ENCODE measurements at places on chromosomes 1 and 21.
A peak's percentile ranks its signal among the peaks of the same experiment; 100 is the strongest.

GRCh38 chr1:100404821-100405220 is 52.5 kb downstream of the CDC14A start:
- no peak for DNase-seq

- no peak for DNase-seq
These were observed 18.4 kb upstream of the TSPAN2 start for GRCh38 chr1:115107516-115108260.

GRCh38 chr1:209692745-209693504 is 11.7 kb upstream of the HSD11B1 start:
- peak; percentile 52 for DNase-seq

- DNase-seq: no peak
These were observed 257.3 kb downstream of the KCNJ6 start for GRCh38 chr21:37658817-37659458.

DNA sequence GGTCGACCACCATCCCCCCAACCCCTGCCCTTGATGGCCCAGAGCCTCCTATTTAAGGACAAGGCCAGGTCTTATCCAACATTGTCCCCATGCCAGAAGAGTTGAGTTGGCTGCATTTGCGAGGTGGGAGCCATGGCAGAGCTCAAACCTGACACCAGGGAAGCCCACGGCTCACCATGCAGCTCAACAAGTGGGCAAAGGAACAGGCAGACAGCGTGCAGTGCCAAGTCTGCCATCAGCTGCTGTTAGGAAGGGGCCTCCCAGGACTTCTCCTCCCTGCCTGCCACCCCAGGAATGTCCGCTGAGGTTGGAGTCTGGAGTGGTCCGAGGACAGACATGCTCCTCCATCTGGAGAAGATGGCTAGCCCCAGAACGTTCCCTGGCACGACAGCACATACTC is 19.9 kb downstream of the SLC45A3 start:
- no peak for DNase-seq

DNA sequence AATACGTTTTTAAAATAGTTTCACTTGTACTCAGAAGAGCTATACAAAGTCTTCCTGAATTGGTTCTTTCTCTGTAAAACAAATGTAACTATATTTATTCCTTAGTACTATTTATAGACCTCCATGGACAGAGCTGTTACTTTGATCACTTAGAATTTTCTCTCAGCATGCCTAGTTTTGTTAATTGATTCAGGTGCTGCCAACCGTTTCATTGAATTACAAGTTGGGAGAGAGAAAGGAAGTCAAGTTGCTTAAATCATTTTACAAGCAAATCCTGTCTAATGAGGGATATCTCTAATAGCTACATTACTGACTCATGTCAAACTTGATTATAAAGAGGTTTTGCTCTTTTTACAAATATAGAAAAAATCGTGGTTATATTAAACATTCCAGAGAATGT is 241.0 kb downstream of the FMN2 start:
- no peak for DNase-seq

DNA sequence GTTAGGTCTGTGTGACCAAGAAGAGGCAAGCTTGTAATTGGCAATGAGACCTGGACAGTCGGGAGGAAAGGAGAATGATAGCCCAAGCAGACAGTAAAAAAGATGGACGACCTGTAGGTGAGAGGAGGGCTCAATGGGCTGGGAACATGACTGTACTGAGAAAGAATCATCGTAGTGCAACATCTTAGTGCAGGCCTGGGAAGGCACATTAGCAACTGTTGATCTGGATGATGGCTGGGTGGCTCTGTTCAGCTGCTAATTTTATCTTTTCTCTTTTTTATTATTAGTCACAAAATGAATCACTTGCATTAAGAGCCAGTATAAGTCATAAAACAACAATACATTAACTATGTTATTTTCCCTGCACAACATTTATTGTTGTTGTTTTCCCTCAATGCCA is 32.9 kb downstream of the IFI44 start:
- no peak for DNase-seq

- DNase-seq: no peak
These were observed 152.8 kb upstream of the ZRANB2 start for GRCh38 chr1:71233645-71234044.

GRCh38 chr1:184889902-184890301 is 84.4 kb downstream of the NIBAN1 start:
- no peak for DNase-seq

DNA sequence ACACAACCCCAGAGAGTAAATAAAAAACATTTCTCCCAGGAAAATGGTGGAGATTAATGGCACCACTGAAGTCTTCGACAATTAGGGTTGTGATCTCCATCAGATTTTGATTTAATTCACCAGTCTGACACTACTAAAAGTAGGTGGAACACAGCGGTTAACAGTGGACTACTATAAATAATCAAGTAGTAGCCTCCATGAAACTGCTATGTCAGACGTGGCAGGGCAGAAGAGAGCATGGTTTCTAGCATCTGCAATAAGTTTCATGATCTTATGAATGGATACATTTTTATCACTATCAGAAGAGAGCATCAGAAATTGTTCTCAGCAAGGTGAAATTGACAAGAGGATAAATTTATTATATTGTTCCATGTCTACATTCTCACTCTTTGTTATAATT is 1706.6 kb downstream of the MRPL39 start:
- DNase-seq: no peak

GRCh38 chr1:61851235-61851634 is 109.0 kb downstream of the PATJ start:
- no peak for DNase-seq

GRCh38 chr1:18640228-18641004 is 9.8 kb downstream of the PAX7 start:
- DNase-seq: no peak

- no peak for DNase-seq
These were observed 73.6 kb upstream of the ZRANB2 start for GRCh38 chr1:71154429-71154828.

DNA sequence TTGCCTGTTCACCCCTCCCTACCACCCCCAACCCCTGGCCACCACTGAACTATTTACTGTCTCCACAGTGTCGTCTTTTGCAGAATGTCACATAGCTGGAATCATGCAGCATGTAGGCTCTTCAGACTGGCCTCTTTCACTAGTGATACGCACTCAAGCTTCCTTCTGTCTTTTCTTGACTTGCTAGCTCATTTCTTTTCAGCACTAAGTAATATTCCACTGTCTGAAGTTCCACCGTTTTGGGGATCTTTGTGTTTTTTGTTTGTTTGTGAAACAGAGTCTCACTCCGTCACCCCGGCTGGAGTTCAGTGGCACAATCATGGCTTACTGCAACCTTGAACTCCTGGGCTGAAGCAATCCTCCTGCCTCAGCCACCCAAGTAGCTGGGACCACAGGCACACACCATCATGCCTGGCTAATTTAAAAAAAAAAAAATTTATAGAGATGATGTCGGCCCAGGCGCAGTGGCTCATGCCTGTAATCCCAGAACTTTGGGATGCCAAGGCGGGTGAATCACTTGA is 43.4 kb upstream of the SLC25A33 start:
- DNase-seq: no peak

DNA sequence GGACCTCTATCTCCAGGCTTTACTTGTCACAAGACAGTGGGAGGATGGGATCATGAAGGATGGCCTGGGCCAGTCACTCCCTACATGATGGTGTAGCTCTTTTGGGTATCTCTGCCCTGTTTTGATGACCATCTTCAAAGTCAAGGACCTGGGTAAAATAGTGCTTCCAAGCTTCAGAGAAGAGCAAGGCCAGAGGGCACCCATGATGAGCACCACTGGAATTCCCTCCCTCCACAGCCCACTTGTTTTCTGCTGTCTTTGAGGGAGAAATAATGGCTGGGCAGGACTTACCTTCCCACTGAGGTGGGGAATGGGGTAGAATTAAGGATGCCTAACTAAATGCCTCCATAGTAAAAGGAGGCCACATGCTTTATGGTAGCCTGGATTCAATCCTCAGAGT is 165.7 kb downstream of the DHRS3 start:
- DNase-seq: no peak

DNA sequence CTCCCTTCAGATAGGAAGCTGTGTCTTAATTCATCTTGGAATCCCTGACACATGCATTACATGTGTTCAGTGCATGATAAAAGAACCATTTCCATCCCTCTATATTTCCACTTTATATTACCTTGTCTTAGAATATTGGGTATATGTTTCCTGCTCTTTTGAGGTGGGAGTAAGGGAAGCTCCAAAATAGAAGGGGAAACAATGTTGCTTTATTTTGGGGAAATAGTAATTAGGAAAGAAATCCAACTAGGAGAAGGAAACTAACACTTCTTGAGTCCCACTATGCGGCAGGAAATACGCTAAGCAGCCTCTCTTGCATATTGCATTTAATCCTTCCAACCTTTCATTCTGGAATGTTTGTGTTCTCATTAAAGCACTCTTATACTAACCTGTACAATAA is 89.4 kb upstream of the VAV3 start:
- DNase-seq: no peak

All from T-helper 17 cell (primary cell).